ENCODE measurements at places on chromosomes 12 and 14.

DNA sequence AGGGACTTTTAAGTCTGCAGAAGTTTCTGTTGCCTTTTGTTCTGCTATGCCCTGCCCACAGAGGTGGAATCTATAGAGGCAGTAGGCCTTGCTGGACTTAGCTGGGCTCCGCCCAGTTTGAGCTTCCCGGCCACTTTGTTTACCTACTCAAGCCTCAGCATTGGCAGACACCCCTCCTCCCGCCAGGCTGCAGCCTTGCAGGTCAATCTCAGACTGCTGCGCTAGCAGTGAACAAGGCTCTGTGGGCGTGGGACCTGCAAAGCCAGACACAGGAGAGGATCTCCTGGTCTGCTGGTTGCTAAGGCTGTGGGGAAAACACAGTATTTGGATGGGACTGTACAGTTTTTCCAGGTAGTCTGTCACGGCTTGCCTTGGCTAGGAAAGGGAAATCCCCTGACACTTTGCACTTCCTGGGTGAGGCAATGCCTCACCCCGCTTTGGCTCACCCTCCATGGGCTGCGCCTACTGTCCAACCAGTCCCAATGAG lies 43.7 kb downstream of the CCDC59 start:
- no peak for DNase-seq

GRCh38 chr12:65156366-65156841 lies 13.0 kb upstream of the LEMD3 start:
- DNase-seq, result no peak

- no peak for DNase-seq
Observed at GRCh38 chr12:66744461-66744860, 65.6 kb upstream of the GRIP1 start.

GRCh38 chr12:52066346-52067080 lies 3.3 kb upstream of the ATG101 start:
- DNase-seq, result no peak

DNA sequence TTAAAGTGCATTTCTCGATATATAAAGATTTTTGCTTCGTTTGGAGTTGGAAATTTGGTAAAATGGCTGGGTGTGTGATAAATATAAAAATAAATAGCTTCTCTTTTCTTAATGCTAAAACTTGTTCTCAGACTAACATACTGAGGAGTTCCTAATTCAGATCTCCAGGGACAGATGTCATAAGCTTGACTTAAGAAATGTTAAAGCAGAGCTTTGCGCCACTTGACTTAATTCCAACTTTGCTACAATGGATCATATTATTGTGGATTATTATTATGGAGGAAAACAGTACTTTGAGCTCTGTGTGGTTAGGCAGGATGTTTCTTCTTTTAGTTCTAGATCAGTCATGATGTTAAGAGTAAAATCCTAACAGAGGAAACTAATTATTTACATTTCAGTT lies 33.8 kb downstream of the GNG2 start:
- no peak for DNase-seq

- no peak for DNase-seq
Observed at GRCh38 chr12:76866726-76867125, 12.1 kb downstream of the CSRP2 start.

GRCh38 chr14:81989211-81989610 lies 455.6 kb upstream of the SEL1L start:
- DNase-seq, result no peak

Measured in tibial artery (tissue), 4 donors.